ENCODE measurements at places on chromosomes 1 and 21. TPM values are rescaled to one million over a fixed set of nuclear protein-coding genes. Genes with fewer than 3 reads are reported as not detected.

DNA sequence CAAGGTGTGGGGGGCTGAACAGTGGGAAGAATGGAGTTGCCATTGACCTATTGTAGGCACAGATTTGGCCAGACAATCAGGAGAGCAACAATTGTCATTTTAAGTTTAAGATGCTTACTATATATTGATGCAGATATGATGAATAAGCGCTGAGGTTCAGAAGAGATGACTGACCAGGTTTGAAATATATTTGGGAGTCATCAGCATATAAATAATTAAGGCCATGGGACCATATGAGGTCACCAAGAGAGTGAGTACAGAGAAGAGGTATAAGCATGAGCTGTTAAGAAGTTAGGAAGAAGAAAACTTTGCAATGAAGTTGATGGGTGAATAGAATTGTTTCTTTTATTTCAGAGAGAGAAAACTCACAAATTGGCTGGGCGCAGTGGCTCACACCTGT lies 4.5 kb upstream of the GADD45A start:
- no peak for DNase-seq
- H3K36me3 ChIP-seq: no peaks in the 10 kb centered on the region
- no peak overlapping the region for H3K27ac ChIP-seq
- H3K27me3 ChIP-seq: no peaks in the 10 kb centered on the region
- H3K4me3 ChIP-seq: no peak overlapping the region

DNA sequence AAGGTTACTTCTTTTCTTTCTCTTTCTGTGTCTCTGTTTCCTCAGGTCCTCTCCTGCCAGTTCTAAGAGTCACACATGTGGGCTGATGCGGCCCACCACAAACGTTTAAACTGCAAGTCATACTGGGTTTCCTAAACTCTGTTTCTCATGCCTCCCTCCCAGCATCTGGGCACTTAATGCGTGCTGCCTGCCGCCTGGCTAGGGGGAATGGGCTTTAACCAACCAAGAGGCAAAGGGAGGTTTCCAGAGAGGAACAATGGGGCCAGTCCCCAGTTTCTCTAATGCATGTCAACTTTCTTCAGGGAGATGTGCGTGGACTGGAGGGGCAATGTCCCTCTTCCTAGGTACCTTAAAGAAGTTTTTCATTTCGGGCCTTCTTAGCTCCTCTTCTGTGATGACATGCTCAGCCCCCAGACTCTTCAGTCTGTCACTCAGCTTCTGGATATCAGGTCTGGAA lies 19.9 kb upstream of the SRSF4 start:
- peak; percentile 14 for DNase-seq
- H3K4me3 ChIP-seq: no peak overlapping the region
- H3K27me3 ChIP-seq: no peaks in the 10 kb centered on the region
- no peaks in the 10 kb centered on the region for H3K4me1 ChIP-seq
- H3K27ac ChIP-seq: no peak overlapping the region

GRCh38 chr1:206495011-206495461 lies 12.3 kb upstream of the RASSF5 start:
- H3K4me3 ChIP-seq: no peak overlapping the region
- H3K36me3 ChIP-seq: no peaks in the 10 kb centered on the region
- no peak overlapping the region for H3K27ac ChIP-seq
- DNase-seq: no peak
- H3K27me3 ChIP-seq: no peaks in the 10 kb centered on the region

CAPZB gene
- total RNA-seq: 289 TPM

- no peaks in the 10 kb centered on the region for H3K27me3 ChIP-seq
- no peak overlapping the region for H3K27ac ChIP-seq
- H3K4me3 ChIP-seq: peak overlapping the region; percentile 40
Measured at GRCh38 chr1:212284332-212284743, 872 bp upstream of the PPP2R5A start.

GRCh38 chr1:201357636-201358348 lies 19.7 kb downstream of the TNNT2 start:
- H3K27ac ChIP-seq: no peak overlapping the region
- no peaks in the 10 kb centered on the region for H3K27me3 ChIP-seq
- H3K4me1 ChIP-seq: no peaks in the 10 kb centered on the region
- peak; percentile 48 for DNase-seq

- H3K36me3 ChIP-seq: no peaks in the 10 kb centered on the region
- H3K27ac ChIP-seq: no peak overlapping the region
- peak overlapping the region; percentile 14 for H3K4me3 ChIP-seq
- DNase-seq: no peak
- H3K4me1 ChIP-seq: no peaks in the 10 kb centered on the region
Measured at GRCh38 chr21:42525029-42525581, 11.5 kb downstream of the SLC37A1 start.

- no peak overlapping the region for H3K4me3 ChIP-seq
- no peaks in the 10 kb centered on the region for H3K27me3 ChIP-seq
- no peak overlapping the region for H3K27ac ChIP-seq
- DNase-seq: no peak
Measured at GRCh38 chr1:235105051-235106043, 23.3 kb downstream of the TOMM20 start.

DNA sequence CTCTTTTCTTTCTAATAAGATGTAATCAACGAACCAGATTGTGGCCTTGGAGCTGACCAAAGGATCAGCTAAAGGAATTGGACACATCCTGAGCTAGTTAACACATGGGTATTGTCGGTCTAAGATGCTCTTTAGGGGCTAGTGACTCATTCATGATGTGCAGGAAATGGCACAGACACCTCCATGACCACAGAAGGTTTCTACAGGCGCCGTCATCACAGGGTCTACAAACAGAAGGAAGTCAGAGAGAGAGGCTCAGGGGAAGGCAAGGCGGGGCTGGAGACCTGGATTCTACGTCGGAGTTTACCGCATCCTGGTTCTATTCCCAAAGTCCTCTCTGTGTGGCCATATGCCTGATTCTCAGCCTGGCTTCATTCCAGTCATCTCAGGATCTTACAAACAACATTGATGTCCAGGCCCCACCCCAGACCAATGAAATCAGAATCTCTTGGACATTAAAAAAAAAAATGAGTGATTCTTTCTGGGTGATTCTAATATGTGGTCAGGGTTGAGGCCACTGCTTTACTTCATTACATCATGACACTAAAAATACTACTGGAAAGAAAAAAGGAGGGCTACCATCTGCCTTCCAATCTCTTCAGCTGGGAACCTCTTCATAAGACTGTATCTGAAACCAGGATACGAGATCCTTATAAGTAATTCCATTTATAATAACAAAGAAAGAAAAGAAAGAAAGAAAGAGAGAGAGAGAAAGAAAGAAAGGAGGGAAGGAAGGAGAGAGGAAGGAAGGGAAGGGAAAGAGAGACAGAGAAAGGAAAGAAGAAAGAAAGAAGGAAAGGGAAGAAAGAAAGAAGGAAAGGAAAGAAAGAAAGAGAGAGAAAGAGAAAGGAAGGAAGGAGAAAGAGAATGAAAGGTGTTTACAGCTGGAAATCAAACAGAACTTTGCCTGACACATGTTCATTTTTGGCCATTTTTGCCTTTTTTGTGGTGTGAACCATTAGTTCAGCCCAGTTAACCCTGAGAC lies 11.6 kb upstream of the KCNJ15 start:
- peaks cover 3% of the 10 kb centered on the region for H3K4me1 ChIP-seq
- no peaks in the 10 kb centered on the region for H3K27me3 ChIP-seq
- no peaks in the 10 kb centered on the region for H3K36me3 ChIP-seq
- no peak for DNase-seq
- H3K27ac ChIP-seq: no peak overlapping the region

- no peaks in the 10 kb centered on the region for H3K27me3 ChIP-seq
- H3K4me3 ChIP-seq: no peak overlapping the region
- no peak for DNase-seq
Measured at GRCh38 chr1:227428803-227429202, 110.5 kb upstream of the CDC42BPA start.

DNA sequence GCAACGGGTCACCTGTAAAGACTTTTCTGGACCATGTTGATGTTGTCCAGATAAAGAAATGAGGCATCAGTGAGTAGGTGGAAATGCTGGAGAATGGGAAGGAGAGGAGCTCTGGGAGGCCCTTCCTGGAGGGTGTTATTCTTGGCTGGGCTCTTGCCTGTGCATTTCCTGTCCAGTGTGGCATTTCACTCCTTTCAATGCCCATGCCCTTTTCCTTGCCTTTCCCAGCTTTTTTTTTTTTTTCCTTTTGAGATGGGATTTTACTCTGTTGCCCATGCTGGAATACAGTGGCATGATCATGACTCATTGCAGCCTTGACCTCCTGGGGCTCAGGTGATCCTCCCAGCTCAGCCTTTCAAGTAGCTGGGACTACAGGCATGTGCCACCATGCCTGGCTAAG lies 11.8 kb downstream of the NOS1AP start:
- no peak overlapping the region for H3K4me3 ChIP-seq
- no peaks in the 10 kb centered on the region for H3K27me3 ChIP-seq
- DNase-seq: peak; percentile 51
- H3K36me3 ChIP-seq: no peaks in the 10 kb centered on the region
- peak overlapping the region; percentile 16 for H3K27ac ChIP-seq

GRCh38 chr1:18118491-18118890 lies 10.9 kb downstream of the IGSF21 start:
- no peak overlapping the region for H3K27ac ChIP-seq
- no peaks in the 10 kb centered on the region for H3K4me1 ChIP-seq
- H3K4me3 ChIP-seq: no peak overlapping the region
- H3K36me3 ChIP-seq: no peaks in the 10 kb centered on the region
- no peak for DNase-seq
- no peaks in the 10 kb centered on the region for H3K27me3 ChIP-seq

TAF5L gene
- total RNA-seq: 37.8 TPM

GRCh38 chr1:67983867-67984266 lies 66.6 kb downstream of the DIRAS3 start:
- peak; percentile 46 for DNase-seq
- H3K27me3 ChIP-seq: no peaks in the 10 kb centered on the region
- no peak overlapping the region for H3K27ac ChIP-seq
- H3K4me1 ChIP-seq: peaks cover 4% of the 10 kb centered on the region
- no peak overlapping the region for H3K4me3 ChIP-seq

TGFB2 gene
- 18.0 TPM for total RNA-seq

DNA sequence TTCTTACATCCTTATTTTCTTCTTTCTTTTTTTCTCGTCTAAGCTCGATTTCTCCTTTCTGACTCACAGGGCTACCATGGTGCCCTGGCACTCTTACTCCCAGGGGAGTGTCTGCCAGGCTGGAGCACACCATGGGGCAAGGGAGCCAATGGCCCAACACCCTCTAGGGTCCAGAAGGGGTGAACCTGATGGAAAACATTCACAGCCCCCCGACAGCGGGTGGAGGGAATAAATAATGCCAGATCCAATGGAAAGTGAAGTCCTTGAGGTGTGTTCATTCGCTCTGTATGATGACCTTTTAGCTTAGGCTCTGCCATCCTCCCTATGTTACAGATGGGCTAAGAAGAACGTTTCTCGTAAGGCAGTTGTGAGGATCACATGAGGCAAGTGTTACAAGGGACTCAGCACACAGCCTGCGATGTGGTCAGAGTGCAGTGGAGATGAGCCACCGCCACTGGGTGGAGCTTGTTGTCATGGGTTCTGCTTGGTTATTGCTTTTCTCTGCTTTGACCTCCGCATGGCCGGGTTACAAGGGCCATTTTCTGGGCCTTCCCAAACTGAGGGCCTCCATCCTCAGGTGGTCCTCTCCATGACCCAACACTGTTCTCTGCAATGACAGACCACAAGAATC lies 3.5 kb upstream of the FCMR start:
- DNase-seq: peak; percentile 73
- no peak overlapping the region for H3K4me3 ChIP-seq
- H3K36me3 ChIP-seq: no peaks in the 10 kb centered on the region
- H3K27ac ChIP-seq: no peak overlapping the region

CRYBG2 gene
- total RNA-seq: not detected

S100A2 gene
- total RNA-seq: 1.8 TPM

MMP23B gene
- 15.5 TPM for total RNA-seq

- no peak overlapping the region for H3K4me3 ChIP-seq
- DNase-seq: no peak
- H3K36me3 ChIP-seq: no peaks in the 10 kb centered on the region
- no peaks in the 10 kb centered on the region for H3K4me1 ChIP-seq
Measured at GRCh38 chr1:75836528-75837100, 39.9 kb downstream of the MSH4 start.

CD2 gene
- total RNA-seq: 4.3 TPM

- no peak overlapping the region for H3K4me3 ChIP-seq
- H3K27me3 ChIP-seq: no peaks in the 10 kb centered on the region
- H3K36me3 ChIP-seq: no peaks in the 10 kb centered on the region
- no peaks in the 10 kb centered on the region for H3K4me1 ChIP-seq
- no peak for DNase-seq
Measured at GRCh38 chr1:66305927-66306326, 228.0 kb upstream of the SGIP1 start.

DNA sequence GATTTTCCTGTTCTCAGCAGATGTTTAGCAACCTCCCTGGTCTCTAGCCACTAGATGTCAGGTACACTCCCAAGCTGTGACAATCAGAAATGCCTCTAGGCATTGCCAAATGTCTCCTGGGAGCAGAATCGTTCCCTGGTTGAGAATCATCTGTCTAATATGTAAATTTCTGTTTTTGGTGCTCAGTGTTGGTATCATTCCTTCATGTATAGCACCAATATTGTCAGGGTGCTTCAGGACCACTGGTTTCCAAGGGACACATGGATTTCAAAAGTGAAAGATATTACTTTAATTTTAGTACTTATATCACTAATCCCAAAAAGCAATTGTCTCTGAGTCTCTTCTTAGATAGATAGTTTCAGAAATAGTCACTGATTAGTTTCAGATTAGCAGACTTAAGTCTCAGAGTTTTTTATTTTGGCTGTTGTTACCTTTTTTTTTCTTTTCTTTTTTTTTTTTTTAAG lies 160.1 kb downstream of the PTPRC start:
- DNase-seq: no peak
- no peaks in the 10 kb centered on the region for H3K36me3 ChIP-seq
- H3K27me3 ChIP-seq: no peaks in the 10 kb centered on the region
- H3K27ac ChIP-seq: no peak overlapping the region
- no peaks in the 10 kb centered on the region for H3K4me1 ChIP-seq
- no peak overlapping the region for H3K4me3 ChIP-seq

Measured in aorta (tissue), 5 donors.